ENCODE measurements at places on chromosomes 1 and 21.

- peak; percentile 41 for DNase-seq
Measured at GRCh38 chr1:220594356-220594755, 66.4 kb downstream of the MARK1 start.

DNA sequence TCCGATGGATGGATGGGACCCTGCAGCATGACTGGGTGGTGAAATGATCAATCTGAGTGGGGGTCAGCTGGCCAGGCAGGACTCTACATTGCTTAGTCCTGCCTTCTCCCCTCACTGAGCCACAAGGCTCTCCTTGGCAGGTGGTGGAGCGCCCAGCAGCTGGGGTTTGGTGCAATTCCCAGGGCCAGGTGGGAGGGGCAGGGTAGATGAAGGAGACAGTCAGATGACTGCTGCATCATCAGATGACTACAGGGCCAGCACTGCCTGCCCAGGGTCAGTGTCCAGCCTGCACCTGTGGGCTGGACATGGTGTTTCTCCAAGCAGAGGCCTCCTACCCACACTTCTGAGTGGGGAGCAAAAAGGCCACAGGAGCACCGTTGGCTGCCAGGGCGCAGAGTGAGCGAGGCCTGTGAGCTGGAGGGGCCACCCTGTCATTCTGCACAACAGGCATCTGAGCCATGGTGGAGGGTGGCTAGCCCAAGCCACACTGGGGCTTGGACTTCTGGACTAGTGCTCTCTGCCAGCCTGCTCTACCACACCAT, 103.9 kb upstream of the EDN2 start:
- no peak for DNase-seq

- no peak for DNase-seq
Measured at GRCh38 chr21:32645261-32646182, 33.3 kb upstream of the CFAP298 start.

- no peak for DNase-seq
Measured at GRCh38 chr1:110205156-110205555, 5.0 kb upstream of the KCNC4 start.

GRCh38 chr1:102861247-102861646, 247.1 kb downstream of the COL11A1 start:
- DNase-seq, result no peak

DNA sequence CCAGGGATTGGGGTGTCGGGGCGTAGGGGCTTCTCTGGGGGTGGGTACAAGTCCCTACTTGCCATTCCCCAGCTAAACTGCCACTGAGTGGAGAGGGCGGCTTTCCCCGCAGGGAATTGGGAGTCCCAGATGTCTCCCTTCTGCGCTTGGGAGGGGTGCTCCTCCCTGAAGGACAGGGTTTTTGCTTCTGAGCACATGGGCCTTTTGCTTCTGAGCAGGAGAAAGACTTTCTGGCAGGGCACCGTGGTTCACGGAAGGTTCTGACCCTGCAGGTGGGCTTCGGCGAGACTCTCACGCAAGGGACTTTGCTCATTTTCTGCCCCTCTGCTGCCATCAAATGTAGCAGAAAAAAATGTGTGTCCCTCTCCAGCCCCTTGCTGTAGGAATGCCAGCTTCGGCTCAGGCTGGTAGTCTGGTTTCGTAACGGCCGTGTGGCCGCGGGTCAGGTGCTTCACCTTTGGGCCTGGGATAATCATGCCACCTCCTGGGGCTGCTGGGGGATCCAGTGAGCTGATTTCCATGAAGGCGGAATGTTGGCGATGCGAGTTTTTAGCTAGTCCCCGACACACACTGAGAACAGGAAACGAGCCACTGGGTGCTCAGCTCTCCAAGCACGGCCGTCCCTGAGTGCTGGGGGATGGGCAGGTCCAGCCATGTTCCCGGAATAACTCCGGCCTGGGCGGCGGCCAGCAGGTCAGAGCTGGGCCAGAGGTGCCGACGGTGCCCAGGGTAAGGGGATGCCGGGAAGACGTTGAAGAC, 364.0 kb downstream of the CAMTA1 start:
- no peak for DNase-seq

GRCh38 chr21:26948194-26948593, 18.7 kb downstream of the ADAMTS5 start:
- no peak for DNase-seq

DNA sequence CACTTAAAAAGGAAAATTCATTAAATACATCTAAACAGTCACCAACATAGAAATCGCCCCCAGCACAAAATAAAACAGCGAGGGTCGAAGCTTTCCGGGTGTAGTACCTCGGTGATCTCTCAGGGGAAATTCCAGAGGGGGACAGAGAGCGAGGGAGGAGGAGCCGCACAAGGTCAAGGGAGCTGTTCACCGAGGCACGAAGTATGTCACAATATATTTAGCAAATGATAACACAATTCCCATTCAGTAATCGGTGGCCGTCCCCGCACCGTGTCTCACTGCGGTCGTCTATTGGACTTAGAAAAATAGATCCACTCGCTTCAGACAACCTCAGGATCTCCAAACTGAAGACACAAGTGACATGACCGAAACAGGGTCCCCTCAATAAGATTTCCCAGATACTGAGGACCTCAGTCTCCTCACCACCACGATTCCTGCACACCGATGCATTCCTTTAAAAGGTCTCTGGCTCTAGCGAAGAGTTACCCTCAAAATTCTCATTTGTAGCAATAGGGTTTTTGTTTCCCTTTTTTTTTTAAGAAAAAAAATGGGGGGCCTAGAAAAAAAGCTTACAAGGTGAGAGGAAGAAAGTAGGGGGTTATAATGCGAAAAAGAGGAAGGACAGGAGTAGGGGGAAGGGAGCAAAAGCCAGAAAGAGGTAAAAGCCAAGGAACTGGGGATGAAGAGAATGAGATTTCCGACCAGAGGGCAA, 1.1 kb downstream of the LPGAT1 start:
- no peak for DNase-seq

DNA sequence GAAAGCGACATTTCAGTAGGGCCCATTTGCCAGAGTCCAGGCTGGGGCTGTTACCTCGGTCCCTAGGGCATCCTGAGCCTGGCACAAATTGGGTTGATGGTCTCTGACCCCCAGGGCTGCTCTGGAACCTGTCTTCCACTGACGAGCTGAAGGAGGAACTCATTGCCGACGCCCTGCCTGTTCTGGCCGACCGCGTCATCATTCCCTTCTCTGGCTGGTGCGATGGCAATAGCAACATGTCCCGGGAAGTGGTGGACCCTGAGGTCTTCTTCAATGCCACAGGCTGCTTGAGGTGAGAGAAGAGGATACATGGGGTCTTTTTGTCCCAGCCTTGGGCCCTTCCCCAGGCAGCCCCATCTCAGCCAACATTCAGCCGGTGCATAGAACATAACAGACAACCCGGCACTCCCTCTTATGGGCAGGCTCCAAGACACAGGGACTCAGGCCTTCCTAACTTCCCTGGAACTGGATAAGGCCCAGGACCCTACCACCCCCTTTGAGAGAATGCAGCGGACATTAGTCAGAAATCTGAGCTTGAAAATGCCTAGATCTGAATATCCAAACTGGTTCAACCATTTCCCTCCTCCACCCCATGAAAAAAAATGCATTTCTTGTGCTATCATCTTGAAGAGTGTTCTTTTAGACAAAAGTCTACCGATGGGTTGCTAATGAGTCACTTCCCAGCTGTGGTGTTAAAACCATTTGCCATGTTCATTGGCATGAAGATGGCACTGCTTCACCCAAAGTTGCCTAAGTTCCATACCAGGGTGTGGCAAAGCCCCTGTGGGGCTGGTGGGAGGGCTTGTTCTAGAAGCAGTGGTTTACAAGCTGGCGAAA, 35.4 kb downstream of the PKP1 start:
- no peak for DNase-seq

- DNase-seq, result no peak
Measured at GRCh38 chr1:206967096-206967849, 3.0 kb downstream of the FCAMR start.

GRCh38 chr21:33136847-33137502, 67.0 kb downstream of the OLIG1 start:
- no peak for DNase-seq

- no peak for DNase-seq
Measured at GRCh38 chr1:201562257-201562656, 23.3 kb downstream of the NAV1 start.

- no peak for DNase-seq
Measured at GRCh38 chr1:218048828-218049420, 236.2 kb upstream of the RRP15 start.

DNA sequence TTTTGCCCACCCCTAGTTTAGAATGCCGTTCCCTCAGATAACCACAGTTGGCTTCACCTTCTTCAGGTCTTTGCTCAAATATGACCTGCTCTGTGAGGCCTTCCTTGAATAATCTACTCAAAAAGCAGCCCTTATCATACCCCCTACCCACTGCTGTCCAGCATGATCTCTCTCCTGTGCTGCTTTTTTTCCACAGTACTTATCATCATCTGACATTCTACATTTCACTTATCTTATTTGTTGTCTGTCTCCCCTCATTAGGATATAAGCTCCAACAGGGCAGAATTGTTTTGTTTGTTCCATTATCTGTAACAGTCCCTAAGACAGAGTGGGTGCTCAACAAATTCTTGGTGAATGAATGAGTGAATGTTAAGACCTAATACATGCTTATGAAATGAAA, 18.1 kb downstream of the USP24 start:
- no peak for DNase-seq

DNA sequence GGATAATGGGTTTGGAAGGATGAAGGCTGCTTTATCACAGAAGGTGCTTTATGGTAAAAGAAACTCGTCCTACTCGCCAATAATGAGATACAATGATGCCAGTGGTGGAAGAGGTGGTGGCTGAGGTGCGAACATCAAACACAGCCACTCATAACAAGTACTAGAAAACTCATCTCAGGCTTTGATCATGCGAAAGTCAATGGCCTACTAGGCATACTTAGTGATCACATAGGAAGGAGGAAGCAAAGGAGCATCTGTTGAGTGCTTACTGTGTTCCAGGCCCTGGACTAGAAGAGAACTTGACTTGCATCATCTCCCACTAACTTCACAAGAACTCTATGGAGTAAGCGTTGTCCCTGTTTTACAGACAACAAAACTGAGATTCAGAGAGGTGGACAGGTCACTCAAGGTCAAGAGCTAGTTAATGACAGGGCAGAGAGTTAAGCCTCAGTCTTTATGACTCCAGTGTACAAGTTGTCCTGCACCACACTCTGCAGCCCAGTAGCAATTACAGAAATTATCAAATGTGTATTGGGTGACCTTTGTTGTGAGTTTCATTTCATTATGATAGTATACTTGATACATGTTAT, 33.6 kb downstream of the RUNX1 start:
- no peak for DNase-seq

GRCh38 chr1:104629589-104629988, 879.9 kb downstream of the AMY1C start:
- DNase-seq, result no peak

- no peak for DNase-seq
Measured at GRCh38 chr1:44553127-44553758, 121.0 kb downstream of the TMEM53 start.

DNA sequence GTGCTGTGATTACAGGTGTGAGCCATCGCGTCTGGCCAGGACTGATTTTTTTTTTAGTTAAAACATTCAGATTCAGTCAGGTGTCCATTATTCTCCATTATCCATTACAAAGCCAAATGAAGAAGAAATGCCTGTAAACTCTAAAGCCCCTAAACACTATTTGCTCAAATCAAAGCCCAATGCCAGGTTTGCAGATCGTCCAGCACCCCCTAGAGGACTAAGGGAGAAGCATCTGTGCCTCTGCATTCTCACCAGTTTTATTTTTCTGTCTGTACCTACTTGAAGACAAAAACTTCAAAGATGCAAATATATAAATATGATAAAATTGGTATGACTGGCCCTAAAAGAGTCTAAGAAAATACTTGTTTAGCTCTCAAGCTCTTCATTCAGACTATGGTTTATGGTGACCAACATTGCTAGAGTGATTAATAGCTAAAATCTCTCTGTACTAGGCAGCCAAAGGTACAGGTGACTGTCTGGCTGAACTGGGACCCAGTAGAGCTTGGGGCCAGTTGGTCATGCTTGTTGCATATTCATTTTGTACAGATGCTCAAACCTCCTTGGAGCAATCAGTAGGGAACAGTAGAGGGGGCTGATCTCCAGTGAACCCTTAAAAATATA, 138.4 kb downstream of the SYT2 start:
- DNase-seq, result peak; percentile 43

GRCh38 chr1:113109908-113110554, 37.0 kb downstream of the LRIG2 start:
- DNase-seq, result no peak

DNA sequence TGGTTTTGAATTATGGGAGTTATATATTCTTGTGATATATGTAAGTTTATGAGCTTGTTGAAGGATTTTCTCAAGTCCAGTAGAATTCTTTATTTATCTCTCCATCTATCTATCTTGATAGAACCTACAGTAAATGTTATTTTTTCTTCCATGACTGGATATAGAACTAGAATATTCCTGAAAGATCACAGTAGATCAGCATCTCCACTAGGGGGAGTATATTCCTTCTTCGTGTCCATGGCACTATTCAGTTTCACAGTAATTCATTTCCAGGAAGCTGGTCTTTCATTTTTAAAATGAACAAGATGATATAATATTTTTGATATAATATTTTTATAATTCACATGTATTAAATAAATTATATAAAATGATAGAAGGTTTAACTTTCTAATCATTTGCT, 18.8 kb downstream of the TMPRSS15 start:
- peak; percentile 0 for DNase-seq

DNA sequence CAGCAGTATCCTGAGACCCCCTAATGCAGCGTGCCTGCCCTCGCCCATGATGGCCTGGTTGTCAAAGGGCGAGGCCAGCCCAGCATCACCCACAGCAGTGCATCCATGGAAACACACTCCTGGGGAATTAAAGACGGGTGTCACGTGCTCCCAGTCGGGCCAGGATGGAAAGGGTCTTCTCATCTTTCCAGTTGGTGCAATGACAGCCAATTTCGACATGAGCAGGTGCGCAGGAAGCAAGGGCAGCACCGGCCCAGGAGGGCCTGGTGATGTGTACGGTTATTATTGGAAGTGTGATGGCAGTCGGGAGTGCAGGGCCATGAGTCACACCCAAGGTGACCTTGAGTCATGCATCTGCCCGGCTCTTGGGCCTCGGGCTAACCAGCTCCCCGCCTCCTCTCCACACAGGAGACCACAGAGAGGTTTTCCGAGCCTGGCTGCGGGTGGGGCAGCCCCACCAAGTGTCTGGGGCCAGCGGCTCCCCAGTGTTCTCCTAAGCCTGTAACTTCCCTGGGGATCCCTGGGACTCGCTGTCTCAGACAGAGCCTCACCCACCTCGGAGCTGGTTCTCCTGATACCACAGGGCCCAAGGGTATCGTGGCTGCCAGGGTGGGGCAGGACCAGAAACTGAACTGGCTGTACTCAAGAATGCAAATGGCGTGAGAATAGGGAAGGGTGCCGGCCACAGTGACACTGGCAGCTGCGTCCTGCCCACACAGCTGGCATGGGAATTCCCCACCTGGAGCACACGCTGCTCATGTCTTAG, 119.8 kb downstream of the SIK1 start:
- DNase-seq, result peak; percentile 15

GRCh38 chr21:44931137-44931500, 8.7 kb upstream of the SLX9 start:
- DNase-seq, result no peak

DNA sequence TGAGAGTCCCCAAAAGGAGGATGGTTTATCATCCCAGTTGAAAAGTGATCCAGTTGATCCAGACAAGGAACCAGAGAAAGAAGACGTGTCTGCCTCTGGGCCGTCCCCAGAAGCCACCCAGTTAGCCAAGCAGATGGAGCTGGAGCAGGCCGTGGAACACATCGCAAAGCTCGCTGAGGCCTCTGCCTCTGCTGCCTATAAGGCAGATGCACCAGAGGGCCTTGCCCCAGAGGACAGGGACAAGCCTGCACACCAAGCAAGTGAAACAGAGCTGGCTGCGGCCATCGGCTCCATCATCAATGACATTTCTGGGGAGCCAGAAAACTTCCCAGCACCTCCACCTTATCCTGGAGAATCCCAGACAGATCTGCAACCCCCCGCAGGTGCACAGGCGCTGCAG, 43.3 kb downstream of the ZBTB17 start:
- DNase-seq, result no peak
